ENCODE measurements at places on chromosomes 3 and 15.
A peak's percentile ranks its signal among the peaks of the same experiment; 100 is the strongest.

DNA sequence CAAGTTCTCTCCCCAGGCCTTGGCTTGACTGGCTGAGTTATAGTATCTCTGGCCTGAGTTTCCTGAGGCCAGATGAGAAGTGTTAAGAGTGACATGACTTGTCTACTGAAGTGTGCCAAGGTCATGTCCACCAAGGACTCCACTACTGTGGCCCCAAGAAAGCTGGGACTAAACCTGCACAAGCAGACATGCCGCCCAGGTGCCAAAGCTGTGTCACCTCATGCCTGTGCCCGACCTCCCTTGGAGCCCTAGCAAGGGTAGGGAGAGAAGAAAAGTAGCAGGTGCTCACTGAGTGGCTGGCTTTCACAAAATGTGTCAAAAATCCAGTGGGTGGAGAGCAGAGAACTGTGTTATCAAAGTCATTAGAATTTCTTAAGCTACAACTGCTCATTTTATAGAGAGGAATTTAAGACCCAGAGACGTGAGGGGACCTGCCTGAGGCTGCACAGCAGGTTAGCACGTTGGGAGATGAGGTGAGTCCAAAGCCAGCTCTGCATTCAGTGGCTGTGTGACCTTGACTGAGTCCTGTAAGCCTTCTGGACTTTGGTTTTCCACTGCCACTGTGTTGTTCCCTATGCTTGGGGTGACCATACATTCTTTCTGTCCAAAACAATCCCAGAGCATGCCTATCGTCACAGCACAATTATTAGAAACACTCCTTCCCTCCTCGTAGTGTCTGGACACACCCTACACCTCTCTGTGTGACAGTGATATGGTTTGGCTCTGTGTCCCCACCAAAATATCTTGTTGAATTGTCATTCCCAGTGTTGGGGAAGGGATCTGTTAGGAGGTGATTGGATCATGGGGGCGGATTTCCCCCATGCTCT lies 5.0 kb upstream of the LYSMD4 start:
- DNase-seq, result no peak
- H3K27ac ChIP-seq, result no peak overlapping the region
- no peaks in the 10 kb centered on the region for H3K27me3 ChIP-seq
- H3K36me3 ChIP-seq, result no peaks in the 10 kb centered on the region
- H3K4me1 ChIP-seq, result no peaks in the 10 kb centered on the region
- no peak overlapping the region for H3K4me3 ChIP-seq

DNA sequence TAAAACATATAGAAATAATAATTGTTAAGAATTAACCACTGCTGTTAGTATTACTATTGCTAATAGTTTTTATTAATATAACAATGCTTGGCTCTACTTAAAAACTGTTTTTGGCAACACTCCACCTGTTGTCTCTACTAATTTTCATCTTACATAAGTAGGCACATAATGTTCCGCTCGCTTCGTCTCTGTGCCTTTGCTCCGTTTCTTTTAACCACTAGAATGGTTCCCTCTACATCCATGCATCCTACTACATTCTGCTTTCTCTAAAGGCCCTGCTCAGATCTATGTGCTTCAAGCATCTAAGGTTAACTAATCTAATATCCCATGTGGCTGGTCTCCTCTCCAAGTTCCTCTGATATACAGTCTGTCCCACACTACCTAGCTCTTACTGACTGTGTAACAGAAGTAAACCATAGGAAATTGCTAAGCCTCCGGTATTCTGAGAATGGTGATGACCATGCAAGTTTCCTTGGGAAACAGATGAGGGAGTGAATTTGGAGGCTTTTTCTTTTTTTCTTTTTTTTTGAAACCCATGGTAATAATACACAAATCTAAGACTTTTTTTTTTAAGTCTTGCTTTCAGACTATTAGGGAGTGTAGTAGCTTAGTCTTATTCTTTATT lies 138.3 kb downstream of the P3H2 start:
- H3K27me3 ChIP-seq, result no peaks in the 10 kb centered on the region
- peaks cover 22% of the 10 kb centered on the region for H3K36me3 ChIP-seq
- no peak overlapping the region for H3K27ac ChIP-seq
- H3K4me3 ChIP-seq, result no peak overlapping the region

DNA sequence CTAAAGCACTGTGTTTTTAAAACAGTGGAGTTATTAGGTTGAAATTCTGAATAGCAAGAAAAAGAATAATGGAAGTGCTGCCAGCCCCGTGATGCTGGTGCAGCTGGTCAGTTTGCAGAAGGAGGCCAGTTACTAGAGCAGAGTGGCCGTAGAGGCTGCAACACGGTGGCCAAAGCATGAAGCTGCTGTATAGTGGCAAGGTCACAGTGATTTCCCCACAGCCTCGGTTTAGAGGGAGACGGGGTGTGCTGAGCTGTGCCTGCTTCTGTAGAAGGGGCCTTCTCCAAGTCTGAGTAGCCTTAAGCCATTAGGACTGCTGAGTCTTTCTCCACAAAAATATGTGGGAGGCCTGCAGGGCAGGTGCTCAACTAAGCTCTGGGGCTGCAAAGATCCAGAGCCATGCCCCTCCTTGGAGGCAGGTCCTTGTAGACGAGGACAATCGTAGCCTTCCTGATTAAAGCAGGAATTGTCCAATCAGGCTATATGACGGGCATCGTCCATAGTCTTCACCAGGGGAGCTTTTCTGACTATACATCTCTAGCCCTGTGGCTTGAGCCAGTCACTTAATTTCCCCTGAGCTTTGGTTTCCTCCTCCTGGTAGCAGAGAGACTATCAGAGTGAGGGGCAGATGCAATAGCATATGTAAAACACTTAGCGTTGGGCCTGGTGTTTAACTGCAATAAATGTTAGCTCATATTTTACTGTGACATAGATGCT lies 151.6 kb downstream of the PGPEP1L start:
- H3K36me3 ChIP-seq, result no peaks in the 10 kb centered on the region
- no peak overlapping the region for H3K27ac ChIP-seq
- no peak overlapping the region for H3K4me3 ChIP-seq
- DNase-seq, result no peak
- peaks cover 47% of the 10 kb centered on the region for H3K4me1 ChIP-seq

DNA sequence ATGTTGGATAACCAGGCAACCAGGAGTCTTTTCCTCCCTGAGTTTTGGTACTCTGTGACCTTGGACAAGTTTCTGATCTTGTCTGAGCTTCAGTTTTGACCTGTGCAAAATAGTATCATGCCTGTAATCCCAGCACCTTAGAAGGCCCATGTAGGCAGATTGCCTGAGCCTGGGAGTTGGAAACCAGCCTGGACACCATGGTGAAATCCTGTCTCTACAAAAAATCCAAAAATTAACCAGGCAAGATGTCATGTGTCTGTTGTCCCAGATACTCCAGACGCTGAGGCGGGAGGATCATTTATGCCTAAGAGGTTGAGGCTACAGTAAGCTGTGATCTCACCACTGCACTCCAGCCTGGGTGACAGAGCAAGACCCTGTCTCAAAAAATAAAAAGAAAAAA lies 114.8 kb downstream of the IL12A start:
- no peak overlapping the region for H3K4me3 ChIP-seq
- H3K36me3 ChIP-seq, result no peaks in the 10 kb centered on the region
- H3K4me1 ChIP-seq, result peaks cover 1% of the 10 kb centered on the region
- no peaks in the 10 kb centered on the region for H3K27me3 ChIP-seq
- no peak overlapping the region for H3K27ac ChIP-seq
- no peak for DNase-seq

DNA sequence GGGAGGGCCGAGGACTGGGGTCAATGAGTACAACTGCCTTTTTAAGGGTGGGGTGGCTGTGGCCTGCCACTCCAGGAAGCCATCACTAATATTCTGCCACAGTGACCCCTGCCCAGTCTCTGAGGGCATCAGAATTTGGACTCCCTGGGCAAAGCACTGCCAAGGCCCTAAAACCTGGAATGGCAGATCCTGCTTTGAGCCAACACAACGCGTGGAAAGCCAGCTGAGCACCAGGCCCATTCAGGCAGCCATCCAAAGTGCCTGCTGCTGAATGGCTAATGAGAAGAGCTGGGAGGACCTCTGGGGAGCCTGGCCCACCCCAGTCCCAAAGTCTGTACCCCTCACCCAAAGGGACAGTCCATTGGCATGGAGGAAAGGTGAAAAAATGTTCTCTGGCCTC lies 5.0 kb downstream of the TWF2 start:
- no peak overlapping the region for H3K4me3 ChIP-seq
- H3K27me3 ChIP-seq, result no peaks in the 10 kb centered on the region
- DNase-seq, result no peak
- H3K27ac ChIP-seq, result no peak overlapping the region
- peaks cover 14% of the 10 kb centered on the region for H3K36me3 ChIP-seq
- peaks cover 15% of the 10 kb centered on the region for H3K4me1 ChIP-seq

GRCh38 chr3:113495035-113495434 lies 19.9 kb downstream of the SPICE1 start:
- peaks cover 12% of the 10 kb centered on the region for H3K36me3 ChIP-seq
- DNase-seq, result no peak
- no peak overlapping the region for H3K27ac ChIP-seq
- no peak overlapping the region for H3K4me3 ChIP-seq
- no peaks in the 10 kb centered on the region for H3K4me1 ChIP-seq

DNA sequence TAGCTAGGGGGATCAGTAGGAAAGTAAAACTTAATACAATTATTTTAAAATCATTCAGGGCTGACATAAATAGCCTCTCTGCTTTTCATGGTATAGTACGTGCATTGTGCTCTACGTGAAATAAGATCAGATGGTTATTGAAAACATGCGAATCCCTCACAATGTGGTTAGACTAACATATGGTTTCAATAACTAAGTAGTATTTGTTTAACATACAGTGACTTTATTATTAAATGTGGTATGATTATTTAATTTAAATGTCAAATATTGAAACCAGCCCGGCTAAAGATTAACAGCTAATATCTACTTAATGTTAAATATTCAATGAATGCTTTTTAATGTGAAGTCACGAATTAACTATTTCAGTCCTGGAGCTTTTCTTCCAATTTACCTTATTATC lies 473.9 kb upstream of the THBS1 start:
- H3K27me3 ChIP-seq, result no peaks in the 10 kb centered on the region
- no peak overlapping the region for H3K4me3 ChIP-seq
- DNase-seq, result no peak
- no peak overlapping the region for H3K27ac ChIP-seq
- no peaks in the 10 kb centered on the region for H3K4me1 ChIP-seq

DNA sequence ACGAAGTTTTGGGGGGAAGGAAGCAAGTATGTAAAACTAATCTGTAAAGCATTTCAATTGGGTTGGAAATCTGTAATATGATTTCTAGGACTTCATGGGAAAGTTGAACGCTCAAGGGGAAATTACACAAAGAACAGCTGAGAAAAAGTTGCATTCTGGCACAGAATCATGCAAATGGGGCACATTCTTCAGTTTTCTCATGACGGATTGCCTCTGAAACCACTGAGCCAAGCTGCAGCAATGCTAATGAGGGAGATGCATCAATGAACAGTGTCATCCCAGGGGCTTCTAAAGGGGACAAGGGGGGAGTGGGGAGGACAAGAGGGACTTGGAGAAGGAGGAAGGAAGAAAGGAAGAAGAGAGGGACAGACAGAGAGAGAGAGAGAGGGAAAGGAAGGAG lies 291.4 kb upstream of the ATP11B start:
- no peak overlapping the region for H3K4me3 ChIP-seq
- no peak for DNase-seq
- no peaks in the 10 kb centered on the region for H3K27me3 ChIP-seq
- H3K4me1 ChIP-seq, result peaks cover 11% of the 10 kb centered on the region
- H3K36me3 ChIP-seq, result no peaks in the 10 kb centered on the region
- H3K27ac ChIP-seq, result peak overlapping the region; percentile 73

DNA sequence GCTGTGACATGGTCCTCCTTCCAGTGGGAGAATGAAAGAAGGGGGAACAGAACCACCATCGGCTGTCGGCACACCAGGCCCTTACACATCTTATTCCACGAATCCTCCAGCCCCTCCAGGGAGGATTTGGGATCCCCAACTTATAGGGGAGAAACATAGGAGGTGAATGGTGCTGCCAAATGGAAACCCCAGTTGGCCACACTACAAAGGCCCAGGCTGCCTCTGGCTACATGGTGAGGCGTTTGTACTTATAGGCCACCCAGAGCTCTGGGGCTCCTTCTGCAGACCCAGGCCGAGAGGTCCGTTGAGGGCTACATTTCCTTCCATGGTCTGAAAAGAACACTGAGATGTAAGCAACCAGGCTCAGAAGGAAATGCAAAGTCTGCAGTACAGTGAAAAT lies 12.0 kb downstream of the AMOTL2 start:
- no peak overlapping the region for H3K4me3 ChIP-seq
- peaks cover 98% of the 10 kb centered on the region for H3K36me3 ChIP-seq
- no peaks in the 10 kb centered on the region for H3K27me3 ChIP-seq
- DNase-seq, result no peak
- no peak overlapping the region for H3K27ac ChIP-seq

DNA sequence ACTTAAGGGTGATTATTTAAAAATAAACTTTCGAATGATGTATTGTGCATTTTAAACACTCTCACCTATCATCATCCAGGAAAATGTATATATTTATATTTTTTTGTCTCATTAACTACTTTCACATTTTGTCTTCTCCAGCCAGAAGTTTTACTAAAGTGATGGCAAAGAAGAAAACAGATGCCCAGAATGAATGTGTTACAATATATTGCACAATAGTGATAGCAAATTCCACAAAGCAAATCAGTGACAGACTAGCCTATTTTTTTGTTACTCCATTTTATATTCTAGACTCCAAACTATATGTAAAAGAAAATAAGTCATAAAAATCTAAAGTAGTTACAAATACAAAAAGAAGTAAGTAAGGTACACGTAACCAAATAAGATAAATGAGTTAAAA lies 414.7 kb downstream of the EPHA3 start:
- H3K4me3 ChIP-seq, result no peak overlapping the region
- no peak for DNase-seq
- no peaks in the 10 kb centered on the region for H3K36me3 ChIP-seq
- peaks cover 10% of the 10 kb centered on the region for H3K4me1 ChIP-seq
- H3K27ac ChIP-seq, result no peak overlapping the region

GRCh38 chr15:52008359-52008697 lies 10.7 kb upstream of the MAPK6 start:
- H3K4me3 ChIP-seq, result no peak overlapping the region
- no peak for DNase-seq
- H3K27ac ChIP-seq, result no peak overlapping the region
- H3K27me3 ChIP-seq, result no peaks in the 10 kb centered on the region

DNA sequence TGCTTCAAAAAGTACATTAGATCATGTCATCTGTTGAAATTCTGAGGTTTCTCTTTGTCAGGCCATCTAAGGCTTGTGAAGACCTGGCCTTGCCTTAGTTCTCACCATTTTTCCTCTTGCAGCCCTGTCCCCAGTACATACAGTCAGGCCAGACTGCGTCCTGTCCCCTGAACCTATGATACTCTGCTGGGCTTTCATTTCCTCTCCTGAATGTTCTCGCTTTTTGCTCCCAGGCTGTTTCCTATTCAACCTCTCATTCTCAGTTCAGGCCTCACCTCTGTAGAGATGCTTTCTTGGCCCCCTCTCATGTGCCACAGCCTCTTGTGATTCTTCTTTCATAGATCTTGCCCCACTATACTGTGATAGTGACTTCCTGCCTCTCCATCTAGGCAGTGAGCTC lies 648.8 kb upstream of the KCNMB2 start:
- no peaks in the 10 kb centered on the region for H3K4me1 ChIP-seq
- H3K36me3 ChIP-seq, result no peaks in the 10 kb centered on the region
- no peaks in the 10 kb centered on the region for H3K27me3 ChIP-seq
- H3K27ac ChIP-seq, result no peak overlapping the region
- no peak overlapping the region for H3K4me3 ChIP-seq
